ENCODE measurements at places on chromosomes 5 and 9. TPM values are rescaled to one million over a fixed set of nuclear protein-coding genes. Genes with fewer than 3 reads are reported as not detected.

DNA sequence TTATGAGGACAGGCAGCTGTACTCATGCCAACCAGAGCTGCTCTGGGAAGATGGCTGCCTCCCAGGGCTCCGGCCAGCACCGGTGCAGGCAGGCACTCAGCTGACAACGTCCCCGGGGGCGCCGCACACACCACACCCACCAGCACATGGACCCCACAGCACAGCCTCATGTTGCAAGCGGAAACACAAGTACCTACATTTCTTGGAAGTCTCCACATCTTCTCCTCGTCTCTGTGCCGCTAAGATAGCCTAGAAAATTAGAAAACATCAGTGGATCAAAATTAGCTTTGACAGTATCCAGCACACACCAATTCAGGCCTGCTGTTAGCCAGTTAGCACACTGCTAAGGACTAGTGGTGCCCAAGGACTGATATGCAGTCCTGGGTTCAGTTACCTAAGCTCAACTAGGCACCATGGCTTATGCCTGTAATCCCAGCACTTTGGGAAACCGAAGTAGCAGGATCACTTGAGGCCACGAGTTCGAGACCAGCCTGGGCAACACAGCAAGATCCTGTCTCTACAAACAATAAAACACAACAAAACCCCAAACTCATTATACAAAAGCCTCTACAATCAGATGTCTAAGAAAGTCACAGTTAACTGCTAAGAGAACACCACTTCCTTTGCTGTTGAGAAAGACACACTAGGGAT is 2.4 kb downstream of the EDF1 start:
- DNase-seq: no peak

DNA sequence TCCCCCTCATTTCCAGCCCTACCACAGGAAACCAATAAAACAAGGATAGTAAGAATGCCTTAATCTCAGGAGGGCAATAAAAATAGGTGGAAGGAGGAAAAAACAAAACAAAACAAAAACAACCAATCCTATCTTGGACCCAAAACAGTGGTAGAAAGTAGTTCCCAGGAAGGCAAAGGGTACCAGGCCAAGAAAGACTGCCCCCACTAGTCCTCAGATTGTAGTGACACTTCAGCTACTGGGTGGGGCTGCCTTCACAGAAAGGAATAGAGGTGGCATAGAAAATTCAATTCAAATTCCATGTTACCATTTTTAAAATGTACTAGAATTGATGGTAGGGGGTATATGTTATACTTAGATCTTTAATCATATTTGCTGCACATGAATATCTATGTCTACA is 59.3 kb downstream of the DPYSL3 start:
- DNase-seq: no peak

The SMIM33 gene
- total RNA-seq: not detected

DNA sequence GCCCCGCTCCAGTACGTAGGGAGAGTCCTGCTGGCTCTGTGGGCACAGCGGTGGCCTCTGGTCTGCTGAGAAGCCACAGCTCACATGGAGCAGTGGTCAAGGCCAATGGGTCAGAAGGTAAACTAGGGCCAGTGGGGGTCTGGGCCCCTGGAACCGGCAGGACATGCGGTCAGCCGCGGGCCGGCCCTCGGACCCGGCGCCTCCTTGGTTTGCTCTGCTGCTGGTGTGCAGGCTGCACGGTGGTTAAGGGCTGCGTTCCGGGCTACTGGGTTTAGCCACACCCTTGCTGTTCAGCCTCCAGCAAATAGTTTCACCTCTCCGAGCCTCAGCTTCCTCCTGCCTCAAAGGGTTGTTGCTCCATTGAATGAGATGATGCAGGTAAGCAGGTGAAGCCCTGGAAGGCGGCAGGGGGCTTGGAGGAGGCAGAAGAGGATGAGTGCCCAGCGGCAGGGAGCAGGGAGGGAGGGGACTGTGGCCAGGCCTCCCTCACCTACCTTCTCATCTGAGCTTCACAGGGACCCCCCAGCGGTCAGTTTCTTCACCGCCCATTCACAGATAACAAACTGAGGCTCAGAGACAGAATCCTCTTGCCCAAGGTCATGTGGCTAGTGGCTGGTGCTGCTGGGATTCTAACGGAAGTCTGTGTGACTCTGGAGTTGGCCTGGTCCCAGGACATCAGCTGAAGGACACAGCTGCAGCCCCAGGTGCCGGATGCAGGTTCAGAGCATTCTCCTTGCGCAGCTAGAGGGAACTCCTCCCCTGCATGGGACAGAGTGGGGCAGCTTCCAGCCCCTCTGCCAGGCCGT is 3.7 kb upstream of the COL5A1 start:
- no peak for DNase-seq
